ENCODE measurements at places on chromosomes 4 and X.

DNA sequence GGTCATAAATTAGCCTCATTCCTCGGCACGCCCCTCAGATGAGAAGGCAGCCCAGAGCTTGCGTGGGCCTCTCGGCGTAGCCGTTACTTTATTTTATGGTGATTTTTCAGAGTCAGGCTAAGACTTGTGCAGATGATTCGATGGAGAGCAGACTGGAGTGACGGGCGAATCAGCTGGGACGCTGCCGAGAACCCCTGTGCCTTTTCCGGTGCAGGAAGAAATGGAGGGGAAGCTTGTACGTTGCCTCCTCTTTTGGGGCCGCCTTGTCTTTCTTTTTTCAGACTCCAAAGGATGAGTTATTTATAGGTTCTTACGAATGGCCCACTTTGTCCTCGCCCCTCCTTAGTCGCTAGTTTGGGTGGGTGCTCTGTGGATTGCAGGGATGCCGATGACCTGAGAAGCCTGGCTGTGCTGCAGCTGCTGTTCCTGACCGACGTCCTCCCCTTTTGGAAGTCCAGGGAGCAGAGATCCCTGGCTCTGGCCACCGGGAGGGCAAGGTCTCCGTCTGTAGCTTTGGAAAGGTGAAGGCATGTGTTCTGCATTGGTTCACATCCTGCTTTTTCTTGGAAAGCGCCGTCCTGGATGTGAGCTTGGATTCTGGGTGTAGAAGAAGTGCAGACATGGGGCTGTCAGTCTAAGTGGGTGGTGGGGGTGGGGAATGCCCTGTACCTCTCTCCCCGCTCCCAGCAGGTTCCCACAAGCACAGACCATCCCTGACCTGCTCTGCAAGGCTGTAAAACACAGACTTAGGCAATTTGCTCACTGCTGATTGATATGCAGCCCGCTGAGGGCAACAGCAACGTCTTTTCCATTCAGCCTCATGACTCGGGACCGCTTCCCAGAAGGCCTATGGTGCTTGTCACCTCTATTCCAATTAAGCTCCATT, 9.3 kb downstream of the SORCS2 start:
- no peak overlapping the region for H3K4me3 ChIP-seq
- no peak for DNase-seq
- H3K36me3 ChIP-seq = no peaks in the 10 kb centered on the region
- H3K27ac ChIP-seq = no peak overlapping the region

- H3K36me3 ChIP-seq = no peaks in the 10 kb centered on the region
- no peak overlapping the region for H3K27ac ChIP-seq
- H3K4me3 ChIP-seq = no peak overlapping the region
- H3K4me1 ChIP-seq = no peaks in the 10 kb centered on the region
Observed at GRCh38 chr4:176150704-176151103, 44.7 kb downstream of the SPATA4 start.

- no peak overlapping the region for H3K4me3 ChIP-seq
- no peak for DNase-seq
- H3K27me3 ChIP-seq = no peaks in the 10 kb centered on the region
- H3K36me3 ChIP-seq = no peaks in the 10 kb centered on the region
- no peak overlapping the region for H3K27ac ChIP-seq
- no peaks in the 10 kb centered on the region for H3K4me1 ChIP-seq
Observed at GRCh38 chr4:146342600-146343192, 128.4 kb downstream of the REELD1 start.

DNA sequence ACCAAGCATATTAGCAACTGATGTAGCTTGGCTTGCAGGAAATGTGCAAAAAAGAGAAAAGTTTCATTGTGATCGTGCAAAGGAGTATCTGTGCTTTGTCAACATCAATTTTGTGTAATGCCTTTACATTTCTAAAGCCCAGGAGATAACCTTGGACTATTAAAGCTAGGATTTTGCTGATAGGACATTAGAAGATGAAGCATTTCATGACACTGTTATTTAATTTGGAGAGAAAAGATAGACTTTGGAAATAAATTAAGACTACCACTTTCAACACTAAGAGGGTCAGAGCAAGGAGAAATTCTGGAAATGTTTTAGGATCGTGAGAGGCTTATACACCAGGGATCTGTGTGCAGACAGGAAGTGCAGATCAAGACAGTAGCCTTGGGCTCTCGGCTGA, 120.6 kb upstream of the MID1 start:
- no peaks in the 10 kb centered on the region for H3K36me3 ChIP-seq
- no peaks in the 10 kb centered on the region for H3K4me1 ChIP-seq
- H3K27ac ChIP-seq = no peak overlapping the region
- no peak overlapping the region for H3K4me3 ChIP-seq
- H3K27me3 ChIP-seq = no peaks in the 10 kb centered on the region

- no peak for DNase-seq
- H3K36me3 ChIP-seq = no peaks in the 10 kb centered on the region
- no peak overlapping the region for H3K4me3 ChIP-seq
- H3K27me3 ChIP-seq = no peaks in the 10 kb centered on the region
- no peak overlapping the region for H3K27ac ChIP-seq
Observed at GRCh38 chr4:25901030-25901430, 13.0 kb upstream of the SMIM20 start.

- no peaks in the 10 kb centered on the region for H3K36me3 ChIP-seq
- H3K4me1 ChIP-seq = no peaks in the 10 kb centered on the region
- H3K4me3 ChIP-seq = no peak overlapping the region
- DNase-seq = no peak
- H3K27ac ChIP-seq = no peak overlapping the region
Observed at GRCh38 chr4:7232061-7232650, 39.8 kb downstream of the SORCS2 start.

GRCh38 chr4:146340798-146341197, 126.5 kb downstream of the REELD1 start:
- no peaks in the 10 kb centered on the region for H3K36me3 ChIP-seq
- H3K4me3 ChIP-seq = no peak overlapping the region
- H3K27me3 ChIP-seq = no peaks in the 10 kb centered on the region
- no peak overlapping the region for H3K27ac ChIP-seq

GRCh38 chr4:173793937-173794510, 264.0 kb upstream of the HAND2 start:
- no peak overlapping the region for H3K4me3 ChIP-seq
- H3K4me1 ChIP-seq = no peaks in the 10 kb centered on the region
- H3K36me3 ChIP-seq = no peaks in the 10 kb centered on the region

DNA sequence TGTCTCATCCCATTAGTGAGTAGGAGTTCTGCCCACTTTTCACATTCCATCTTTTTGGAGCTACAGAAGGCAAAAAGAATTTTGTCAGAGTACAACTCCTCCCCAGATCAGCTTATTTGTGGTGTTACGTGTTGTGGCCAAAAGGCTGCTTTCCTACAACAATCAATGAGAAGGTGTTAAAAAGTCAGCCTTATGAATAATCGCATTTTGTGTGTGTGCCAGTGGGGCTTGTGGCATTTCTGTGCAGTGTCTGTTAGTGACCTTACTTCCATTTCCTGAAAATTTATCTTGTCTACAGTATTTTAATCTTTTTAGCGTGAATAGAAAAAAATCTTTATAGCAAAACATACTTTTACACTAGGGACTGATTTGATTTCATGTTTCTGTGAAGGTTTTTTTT, 458.3 kb upstream of the LCORL start:
- no peaks in the 10 kb centered on the region for H3K27me3 ChIP-seq
- no peak for DNase-seq
- H3K36me3 ChIP-seq = no peaks in the 10 kb centered on the region
- no peak overlapping the region for H3K27ac ChIP-seq
- no peak overlapping the region for H3K4me3 ChIP-seq

- no peaks in the 10 kb centered on the region for H3K36me3 ChIP-seq
- no peaks in the 10 kb centered on the region for H3K4me1 ChIP-seq
- peaks cover 21% of the 10 kb centered on the region for H3K27me3 ChIP-seq
- H3K27ac ChIP-seq = no peak overlapping the region
- H3K4me3 ChIP-seq = no peak overlapping the region
Observed at GRCh38 chrX:152900937-152901445, 3.1 kb downstream of the ZNF185 start.

GRCh38 chr4:125316791-125317524, 2.2 kb downstream of the FAT4 start:
- peaks cover 53% of the 10 kb centered on the region for H3K27me3 ChIP-seq
- H3K27ac ChIP-seq = no peak overlapping the region
- H3K4me1 ChIP-seq = peaks cover 21% of the 10 kb centered on the region

DNA sequence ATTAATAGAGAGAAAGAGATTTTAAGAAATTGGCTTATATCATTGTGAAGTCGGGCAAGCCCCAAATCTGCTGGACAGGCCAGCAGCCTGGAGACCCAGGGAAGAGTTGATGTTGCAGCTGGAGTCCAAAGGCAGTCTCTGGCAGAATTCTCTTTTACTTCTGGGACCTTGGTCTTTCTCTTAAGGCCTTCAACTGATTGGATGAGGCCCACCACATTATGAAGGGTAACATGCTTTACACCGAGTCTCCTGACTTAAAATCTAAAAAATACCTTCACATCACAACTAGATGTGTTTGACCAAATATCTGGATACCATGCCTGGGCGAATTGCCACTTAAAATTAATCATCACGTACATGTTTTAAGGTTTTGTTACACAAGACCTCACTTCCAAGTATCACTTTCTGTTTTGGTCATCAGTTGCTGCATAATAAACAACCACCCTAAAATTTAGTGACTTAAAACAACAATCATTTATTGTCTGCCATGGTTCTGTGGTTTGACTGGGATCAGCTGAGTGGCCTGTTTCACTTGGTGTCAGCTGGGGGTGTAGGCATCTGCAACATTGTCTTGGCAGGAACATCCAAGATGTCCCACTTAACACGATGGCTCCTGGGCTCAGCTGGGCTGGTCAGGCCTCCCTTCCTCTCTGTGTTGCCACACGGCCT, 3.4 kb downstream of the CD38 start:
- no peak for DNase-seq
- H3K4me1 ChIP-seq = peaks cover 36% of the 10 kb centered on the region
- peaks cover 7% of the 10 kb centered on the region for H3K36me3 ChIP-seq
- no peak overlapping the region for H3K4me3 ChIP-seq

DNA sequence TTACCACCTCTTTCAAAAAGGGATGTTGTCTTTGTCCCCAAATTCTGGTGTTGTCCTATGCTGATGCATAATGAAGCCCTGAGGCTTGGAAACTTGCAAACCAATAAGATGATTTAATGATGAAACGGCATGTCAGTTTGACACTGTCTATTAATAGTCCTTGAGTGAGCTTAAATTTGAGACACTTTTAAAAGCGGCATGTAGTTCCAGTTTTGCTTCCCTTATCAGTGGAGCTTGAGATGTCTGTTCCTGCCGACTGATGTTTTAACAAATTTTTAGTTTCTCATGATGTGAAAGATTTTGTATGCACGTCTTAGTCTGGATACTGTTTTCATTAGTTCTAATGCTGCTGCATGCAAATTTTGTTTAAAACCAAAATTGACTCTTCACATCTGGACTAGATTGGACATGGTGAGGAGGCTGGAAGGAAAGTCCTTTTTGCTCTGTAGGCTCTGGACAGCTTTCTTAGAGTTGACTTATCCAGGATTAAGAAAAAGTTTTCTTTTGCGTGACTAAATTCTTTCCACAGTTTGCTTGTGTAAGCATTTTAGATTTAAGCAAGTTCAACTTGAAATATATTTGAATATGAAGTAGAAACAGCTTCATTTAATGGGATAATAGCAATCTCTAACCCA, 11.7 kb downstream of the C1GALT1C1 start:
- peaks cover 16% of the 10 kb centered on the region for H3K36me3 ChIP-seq
- DNase-seq = no peak
- no peaks in the 10 kb centered on the region for H3K27me3 ChIP-seq
- no peak overlapping the region for H3K27ac ChIP-seq
- H3K4me1 ChIP-seq = no peaks in the 10 kb centered on the region

- H3K4me3 ChIP-seq = no peak overlapping the region
- H3K27me3 ChIP-seq = no peaks in the 10 kb centered on the region
- no peaks in the 10 kb centered on the region for H3K36me3 ChIP-seq
- H3K27ac ChIP-seq = no peak overlapping the region
- H3K4me1 ChIP-seq = no peaks in the 10 kb centered on the region
Observed at GRCh38 chr4:177117256-177117655, 192.4 kb upstream of the NEIL3 start.

DNA sequence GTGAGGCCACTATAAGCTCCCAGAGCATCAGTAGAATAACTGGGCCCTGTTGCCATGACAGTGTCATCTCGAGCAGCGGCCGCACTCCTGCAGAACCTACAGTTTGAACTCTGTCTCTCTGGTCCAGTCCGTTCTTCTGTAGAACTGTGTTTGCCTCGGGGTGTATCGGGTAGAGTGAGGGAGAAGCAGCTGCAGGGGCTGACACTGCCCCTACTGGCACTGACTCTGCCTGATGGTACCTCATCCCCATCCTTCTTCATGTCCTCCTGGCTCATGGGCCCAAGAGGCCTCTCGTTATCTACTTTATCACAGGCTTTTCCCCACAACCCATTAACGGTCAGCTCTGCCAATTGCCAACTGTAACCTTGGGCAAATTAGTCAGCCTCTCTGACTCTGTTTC, 96.5 kb downstream of the NPNT start:
- no peak overlapping the region for H3K27ac ChIP-seq
- H3K4me3 ChIP-seq = no peak overlapping the region
- H3K27me3 ChIP-seq = no peaks in the 10 kb centered on the region
- H3K36me3 ChIP-seq = no peaks in the 10 kb centered on the region
- H3K4me1 ChIP-seq = no peaks in the 10 kb centered on the region

GRCh38 chr4:112736718-112737135, 99.8 kb downstream of the LARP7 start:
- no peak for DNase-seq
- H3K36me3 ChIP-seq = no peaks in the 10 kb centered on the region
- H3K27ac ChIP-seq = no peak overlapping the region
- no peak overlapping the region for H3K4me3 ChIP-seq
